NB4 (cell line): ENCODE measurements at places on chromosomes 5 and 9.

DNA sequence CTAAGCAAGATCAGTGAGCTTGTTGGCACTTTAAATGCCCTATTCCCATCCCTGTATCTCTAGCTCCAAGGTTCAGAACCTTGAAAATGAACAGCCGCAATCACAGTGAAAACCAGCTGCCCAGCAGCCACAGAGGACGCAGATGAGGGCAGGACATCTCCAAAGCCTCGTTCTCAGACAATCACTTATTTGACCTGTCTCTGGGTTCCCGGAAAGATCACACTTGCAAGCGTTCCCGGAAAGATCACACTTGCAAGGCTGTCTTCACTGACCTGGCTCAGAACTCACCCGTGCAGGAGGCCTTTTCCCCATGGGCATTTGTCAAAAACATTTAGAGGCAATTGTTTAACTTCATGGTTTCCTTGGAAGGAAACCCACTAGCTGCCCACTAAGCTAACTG lies 25.7 kb downstream of the IPPK start:
- DNase-seq = no peak

DNA sequence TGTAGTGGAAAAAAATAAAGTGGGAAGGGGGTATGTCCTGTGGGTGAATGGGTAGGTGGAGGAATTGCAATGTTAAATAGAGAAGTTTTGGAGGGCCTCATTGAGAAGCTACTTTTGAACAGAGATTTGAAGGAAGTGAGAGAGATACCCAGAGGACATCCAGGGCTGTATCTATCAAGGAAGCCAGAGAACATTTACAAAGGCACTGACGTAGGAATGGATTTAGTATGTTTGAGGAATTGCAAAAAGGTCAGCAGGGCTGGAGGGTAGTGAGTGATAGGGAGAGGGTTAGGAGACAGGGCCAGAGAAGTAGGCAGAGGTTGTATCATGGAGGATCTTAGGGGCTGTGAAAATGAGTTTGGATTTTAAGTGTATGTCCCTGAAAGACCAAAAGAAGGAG lies 13.9 kb downstream of the PTTG1 start:
- DNase-seq = no peak

GRCh38 chr5:118968925-118969375 lies 19.4 kb downstream of the DTWD2 start:
- no peak for DNase-seq

GRCh38 chr9:22065431-22066200 lies 56.5 kb upstream of the CDKN2B start:
- DNase-seq = no peak

DNA sequence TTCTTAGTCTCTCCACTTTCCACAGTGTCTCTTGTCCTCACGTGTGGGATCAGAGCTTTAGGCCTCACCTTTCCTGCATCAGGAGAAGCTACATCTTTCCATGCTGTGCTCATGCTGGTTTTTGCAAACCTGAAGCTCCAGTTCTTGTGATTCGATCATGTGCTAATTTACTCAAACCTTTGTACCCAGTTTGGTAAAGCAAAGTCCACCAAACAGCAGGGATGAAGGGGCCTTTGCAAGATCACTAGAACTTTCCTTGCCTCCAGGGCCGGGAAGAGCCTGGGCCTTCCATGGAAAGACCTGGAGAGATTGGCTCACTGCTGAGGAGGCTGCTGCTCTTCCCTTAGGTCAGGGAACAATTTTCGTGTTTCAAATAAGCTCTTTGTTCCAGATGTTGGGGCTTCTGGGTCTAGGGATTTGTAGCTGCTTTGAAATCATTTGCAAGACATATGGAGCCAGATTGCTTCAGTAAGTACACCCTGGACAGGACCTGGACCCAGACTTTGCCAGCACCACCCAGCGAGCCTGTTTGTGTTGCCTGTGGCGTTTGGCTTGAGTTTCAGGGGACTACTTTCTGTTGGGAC lies 18.7 kb upstream of the SPATA31E1 start:
- DNase-seq = no peak

DNA sequence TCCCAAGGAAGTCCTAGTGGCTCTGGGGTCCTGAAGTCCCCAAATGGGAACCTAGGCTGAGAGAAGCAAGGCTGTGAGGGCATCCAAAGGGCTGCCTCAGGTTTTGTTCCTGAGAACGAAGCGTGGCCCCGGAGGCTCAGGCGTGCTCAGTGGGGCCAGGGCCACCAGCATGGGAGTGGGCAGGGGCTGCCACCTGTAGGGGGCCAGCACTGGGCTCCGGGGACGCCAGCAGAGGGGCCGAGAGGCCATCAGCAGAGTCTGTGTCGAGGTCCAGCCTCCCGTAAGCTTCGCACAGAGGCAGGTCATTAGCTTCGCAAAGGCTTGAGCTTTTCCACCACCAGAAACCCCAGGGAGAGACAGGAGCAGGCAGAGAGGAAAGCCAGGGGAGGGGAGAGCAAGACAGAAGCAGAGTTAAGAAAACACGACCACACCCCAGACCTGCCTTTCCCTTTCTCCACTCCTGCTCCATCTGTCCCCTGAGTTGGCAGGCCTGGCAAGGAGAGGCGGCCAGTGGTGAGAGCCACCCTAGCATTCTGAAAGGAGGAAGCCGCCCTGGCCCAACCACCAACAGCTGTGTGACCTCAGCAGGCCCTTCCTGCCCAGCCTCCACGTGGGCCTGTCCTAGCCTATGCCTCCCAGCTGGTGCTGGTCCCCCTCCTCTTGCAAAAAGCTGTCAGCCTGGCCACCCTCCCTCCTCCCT lies 5.5 kb upstream of the SURF6 start:
- DNase-seq = peak; percentile 77

DNA sequence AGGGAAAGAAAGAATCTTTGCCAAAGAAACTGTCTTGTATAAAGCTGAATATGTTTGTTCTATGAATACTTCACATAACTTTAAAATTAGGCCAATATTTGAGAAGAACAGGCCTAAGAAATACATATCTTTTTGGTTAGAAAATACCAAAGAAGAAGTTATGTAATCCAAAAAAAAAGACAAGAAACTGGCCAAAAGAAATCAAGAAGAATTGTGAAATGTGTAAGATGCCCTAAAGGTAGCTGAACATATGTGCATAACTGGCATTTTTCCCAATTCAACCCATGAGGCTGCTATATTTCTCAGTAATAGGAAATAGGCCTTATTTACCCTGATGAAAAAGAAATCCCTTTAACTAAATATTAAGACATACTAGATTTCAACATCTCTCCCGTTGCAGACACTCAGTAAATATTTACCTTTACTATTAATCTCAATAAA lies 290.0 kb downstream of the CETN3 start:
- DNase-seq = no peak

GRCh38 chr9:128056086-128056485 lies 11.0 kb downstream of the NAIF1 start:
- no peak for DNase-seq

- DNase-seq = no peak
Observed at GRCh38 chr9:128121924-128122808, 5.4 kb downstream of the PTGES2 start.

DNA sequence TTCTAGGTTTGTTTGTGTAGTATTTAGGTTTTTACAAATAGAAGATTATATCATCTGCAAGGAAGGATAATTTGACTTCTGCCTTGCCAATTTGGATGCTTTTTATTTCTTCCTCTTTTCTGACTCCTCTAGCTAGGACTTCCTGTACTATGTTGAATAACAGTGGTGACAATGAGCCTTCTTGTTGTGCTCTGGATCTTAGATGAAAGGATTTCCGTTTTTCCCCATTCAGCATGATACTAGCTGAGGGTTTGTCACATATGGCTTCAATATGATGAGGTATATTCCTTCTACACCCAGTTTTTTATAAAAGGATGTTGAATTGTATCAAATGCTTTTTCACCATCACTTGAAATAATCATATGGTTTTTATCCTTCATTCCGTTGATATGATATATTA lies 101.4 kb downstream of the FBXO4 start:
- DNase-seq = no peak

- no peak for DNase-seq
Observed at GRCh38 chr5:122144236-122144635, 14.9 kb downstream of the ZNF474 start.

DNA sequence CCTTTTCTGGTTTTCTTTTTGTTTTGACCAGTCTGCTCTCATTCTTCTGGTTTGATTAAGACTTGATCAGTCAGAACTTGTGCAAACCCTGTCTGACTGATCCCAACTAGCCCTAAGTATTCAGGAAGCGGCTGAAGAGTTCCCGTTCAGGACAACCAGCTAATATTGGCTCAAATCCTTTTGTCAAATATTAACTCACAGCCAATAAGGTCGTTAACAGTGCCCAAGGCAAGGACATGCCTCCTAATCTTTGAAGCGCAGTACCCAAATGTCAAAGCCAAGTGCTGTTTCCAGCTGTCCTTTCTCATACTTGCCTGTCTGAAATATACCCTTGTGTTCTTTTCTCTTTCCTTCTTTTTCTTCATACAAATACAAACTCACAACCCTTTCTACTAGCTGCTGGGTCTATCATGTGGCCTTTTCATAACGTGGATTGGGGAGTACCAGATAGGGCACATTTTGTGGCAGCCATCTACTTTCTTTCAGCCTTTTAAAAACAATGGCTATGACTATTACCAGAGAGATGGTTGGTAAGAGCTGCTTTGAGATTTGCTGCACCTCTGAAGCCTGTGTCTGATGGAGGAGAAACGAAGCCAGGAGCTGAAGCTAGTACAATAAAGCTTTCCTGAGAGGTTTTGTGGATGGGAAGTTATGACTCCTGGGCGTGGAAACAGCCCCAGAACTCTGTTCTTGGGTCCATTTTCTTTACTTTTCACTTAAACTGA lies 266.4 kb upstream of the ZNF608 start:
- DNase-seq = no peak

DNA sequence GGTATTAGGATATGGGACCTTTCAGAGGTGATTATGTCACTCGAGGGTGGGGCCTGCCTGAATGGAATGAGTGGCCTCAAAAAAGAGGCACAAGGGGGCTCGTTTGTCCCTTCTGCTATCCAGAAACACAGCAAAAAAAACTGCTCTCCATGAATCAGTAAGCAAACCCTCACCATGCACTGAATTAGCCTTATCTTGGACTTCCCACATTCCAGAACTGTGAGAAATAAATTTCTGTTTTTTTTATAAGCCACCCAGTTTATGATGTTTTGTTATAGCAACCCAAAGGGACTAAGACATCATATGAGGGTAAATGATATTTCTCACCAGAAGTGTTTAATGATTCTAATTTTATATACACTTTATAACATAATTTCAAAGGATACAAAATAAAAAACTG lies 476.6 kb upstream of the EDIL3 start:
- no peak for DNase-seq

GRCh38 chr5:127957183-127957582 lies 126.4 kb upstream of the SLC12A2 start:
- DNase-seq = no peak

- no peak for DNase-seq
Observed at GRCh38 chr9:129321286-129322021, 143.4 kb upstream of the IER5L start.

- DNase-seq = no peak
Observed at GRCh38 chr5:173729079-173729765, 112.8 kb upstream of the BOD1 start.

DNA sequence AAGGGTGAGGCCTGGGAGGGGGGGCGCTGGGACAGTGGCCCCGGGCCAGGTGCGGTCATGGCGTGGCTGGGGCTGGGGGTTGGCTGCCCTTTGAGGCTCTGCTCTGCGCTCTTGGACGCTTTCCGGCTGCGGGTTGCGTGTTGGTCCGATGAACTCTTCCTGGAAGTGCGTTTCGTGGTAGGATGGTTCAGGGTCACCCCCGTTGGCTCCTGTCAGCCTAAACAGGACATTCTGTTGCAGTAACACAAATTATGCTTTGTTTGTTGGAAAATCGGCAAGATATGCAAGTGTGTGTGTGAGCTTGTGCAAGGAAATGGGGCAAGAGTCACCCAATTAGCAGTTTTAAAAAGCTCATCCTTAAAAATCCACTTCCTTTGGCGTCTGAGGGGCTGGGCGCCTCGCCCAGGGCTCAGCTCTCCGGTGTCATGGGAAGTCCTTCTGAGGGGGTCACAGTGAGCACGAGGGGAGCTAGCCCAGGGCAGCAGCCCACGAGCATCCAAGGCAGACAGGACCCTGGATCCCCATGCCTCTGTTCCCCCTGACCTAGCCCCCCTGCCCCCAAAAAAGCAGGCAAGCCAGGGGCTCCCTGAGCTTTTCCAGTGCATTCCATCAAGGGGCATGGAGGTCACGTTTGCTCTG lies 22.2 kb upstream of the RNU6ATAC start:
- DNase-seq = no peak

GRCh38 chr5:33229216-33229615 lies 211.5 kb upstream of the TARS1 start:
- DNase-seq = no peak

GRCh38 chr9:135081264-135081660 lies 6.2 kb upstream of the OLFM1 start:
- DNase-seq = no peak

DNA sequence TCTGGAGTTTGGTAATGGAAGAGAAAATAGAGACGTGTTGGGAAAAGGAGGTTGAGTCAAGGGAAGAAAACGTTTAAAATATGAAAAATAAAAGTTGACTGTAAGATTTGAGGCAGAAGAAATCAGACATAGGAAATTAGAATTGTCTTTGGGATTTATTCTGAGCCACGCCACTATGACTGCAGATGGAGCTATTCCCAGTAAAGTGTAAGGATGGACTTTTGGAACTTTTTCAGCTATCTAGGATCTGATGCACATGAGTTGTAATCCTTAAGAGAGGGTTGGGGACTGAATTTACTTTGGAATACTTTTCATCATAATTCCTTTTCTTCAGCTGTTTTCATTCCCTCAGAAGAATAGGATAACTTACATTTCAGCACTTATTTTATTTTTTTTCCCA lies 336.7 kb downstream of the FAM170A start:
- DNase-seq = no peak

- no peak for DNase-seq
Observed at GRCh38 chr5:2886531-2886930, 135.1 kb upstream of the IRX2 start.

- DNase-seq = peak; percentile 45
Observed at GRCh38 chr9:30075451-30076199, 2308.8 kb upstream of the ACO1 start.

DNA sequence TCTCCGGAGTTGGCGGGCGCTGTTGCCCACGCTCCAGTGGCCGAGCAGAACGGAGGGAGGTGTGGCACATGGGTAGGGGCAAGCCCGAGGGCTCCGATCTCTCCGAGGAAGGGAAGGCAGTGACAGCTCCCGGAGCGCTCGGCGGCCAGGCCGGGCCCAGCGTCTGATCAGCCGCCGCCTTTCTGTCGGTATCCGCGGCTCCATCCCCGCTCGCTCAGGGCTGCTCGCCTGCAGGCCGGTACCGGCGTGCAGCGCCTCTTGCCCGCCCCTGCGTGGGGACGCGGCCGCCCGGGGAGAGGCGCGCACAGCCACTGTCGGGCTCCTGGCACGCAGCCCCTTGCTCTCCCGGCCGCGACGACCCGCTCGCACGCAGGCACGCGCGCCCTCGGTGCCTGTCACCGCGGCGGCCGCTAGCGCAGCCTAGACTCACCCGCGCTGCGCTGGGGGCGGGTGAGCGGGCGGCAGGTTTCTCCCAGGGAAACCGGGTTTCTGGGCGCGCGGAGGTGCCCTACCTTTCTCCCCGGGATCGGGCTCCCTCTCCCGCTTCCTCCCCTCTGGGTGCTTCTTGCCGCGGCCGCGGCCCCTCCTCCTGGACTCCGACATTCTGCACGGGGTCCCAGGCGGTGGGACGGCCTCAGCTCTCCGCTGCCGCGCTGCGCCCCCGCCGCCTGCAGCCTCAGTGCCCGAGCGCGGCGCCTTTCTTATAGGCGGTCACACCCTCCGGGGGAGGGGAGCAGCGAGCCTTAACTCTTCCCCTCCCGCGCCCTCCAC lies 108.4 kb downstream of the PSD2 start:
- DNase-seq = no peak
